NCI-H1105 (cell line): ENCODE measurements at places on chromosomes 4 and X.

DNA sequence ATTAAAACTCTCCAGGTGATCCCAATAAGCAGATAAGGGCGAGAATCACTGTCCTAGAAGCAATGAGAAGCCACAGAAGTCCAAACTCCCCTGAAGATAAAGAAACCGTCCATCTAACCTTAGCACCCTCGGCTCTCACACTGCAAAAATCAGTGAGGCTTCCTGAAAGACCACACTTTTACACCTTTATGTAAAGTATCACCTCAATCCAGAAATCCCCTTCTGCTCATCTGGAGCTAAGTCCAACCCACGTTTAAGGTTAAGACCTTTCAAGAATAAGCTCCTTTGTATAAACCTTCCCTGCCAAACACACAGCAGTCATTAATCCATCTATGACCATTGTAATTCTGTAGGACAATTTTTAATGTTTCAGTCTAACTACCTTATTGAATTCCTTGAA is 41.7 kb downstream of the LIN54 start:
- no peak for DNase-seq

DNA sequence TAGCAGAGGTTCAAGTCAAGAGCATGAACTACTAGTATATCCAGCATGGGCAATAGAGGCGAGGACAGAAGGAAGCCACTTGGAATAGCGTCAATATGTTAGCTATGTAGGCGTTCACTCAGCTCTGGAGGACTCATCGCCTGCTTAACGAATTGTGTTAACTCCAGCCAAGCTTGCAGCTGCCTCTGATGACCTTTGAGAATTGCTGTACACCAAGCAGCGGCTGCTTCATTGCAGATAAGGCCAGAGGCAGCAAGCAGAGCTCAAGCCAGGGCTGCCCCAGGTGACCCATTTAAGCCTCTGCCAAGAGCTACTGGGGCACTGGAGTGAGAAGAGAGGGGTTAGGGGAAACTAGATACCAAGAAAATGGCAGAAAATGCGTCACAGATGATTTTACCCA is 160.2 kb upstream of the IGFBP7 start:
- DNase-seq = no peak

DNA sequence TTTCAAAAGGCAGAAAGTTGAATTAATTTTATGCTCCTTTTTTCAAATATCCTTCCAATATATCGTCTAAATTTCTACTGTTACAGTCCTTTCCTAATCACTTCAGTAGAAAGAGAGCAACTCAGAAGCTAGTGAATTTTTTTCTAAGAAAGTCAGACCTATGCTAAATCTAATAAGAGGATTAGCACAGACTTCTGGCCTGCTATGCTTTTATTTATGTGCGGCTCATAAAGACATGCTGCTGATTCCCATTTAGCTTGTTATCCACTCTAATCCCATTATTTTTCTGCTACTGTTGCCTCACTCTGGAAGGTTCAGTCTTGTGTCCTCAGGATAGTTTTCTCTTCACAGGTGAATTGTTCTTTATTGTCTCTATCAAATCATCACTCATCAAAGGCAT is 473.5 kb upstream of the FAM241A start:
- DNase-seq = no peak

- no peak for DNase-seq
These were observed 2387.6 kb downstream of the PCDH7 start for GRCh38 chr4:33107814-33108213.

DNA sequence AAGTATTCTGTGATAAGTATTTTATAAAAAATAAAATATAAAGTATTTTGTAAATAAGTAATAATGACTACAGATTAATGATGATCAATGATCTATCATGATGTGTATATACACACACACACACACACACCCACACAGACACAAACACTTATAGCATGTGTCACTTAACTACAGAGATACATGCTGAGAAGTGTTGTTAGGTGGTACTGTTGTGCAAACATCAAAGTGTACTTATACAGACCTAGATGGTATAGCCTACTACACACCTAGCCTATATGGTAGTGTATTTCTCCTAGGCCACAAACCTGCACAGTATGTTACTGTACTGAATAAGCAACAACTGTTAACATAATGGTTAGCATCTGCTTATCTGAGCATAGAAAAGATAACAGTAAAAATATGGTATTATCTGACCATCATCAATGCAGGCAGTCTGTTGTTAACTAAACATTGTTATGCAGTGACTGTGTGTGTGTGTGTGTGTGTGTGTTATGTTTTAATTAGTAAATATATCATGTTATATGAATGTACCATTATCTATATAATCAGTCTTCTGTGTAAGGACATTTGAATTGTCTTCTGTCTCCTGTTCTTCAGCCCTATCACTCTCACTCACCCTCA is 138.2 kb downstream of the CAMK2D start:
- no peak for DNase-seq

DNA sequence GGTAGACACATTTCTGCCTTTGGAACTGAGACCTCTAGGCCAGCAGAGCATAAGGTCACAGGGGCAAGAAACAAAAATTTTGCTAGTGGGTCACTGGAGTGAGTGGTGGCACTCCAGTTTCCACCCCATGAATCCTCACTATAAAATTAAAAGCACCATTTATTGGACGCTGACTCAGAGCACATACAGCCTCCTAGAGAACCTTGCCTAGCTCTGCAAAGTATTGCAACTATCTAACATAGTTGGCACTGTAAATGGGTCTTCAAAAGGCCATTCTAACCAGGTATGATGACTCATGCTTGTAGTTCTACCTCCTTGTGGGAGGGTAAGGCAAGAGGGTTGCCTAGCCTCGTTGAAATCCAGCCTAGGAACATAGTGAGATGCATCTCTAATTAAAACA is 25.1 kb downstream of the RRAGB start:
- DNase-seq = no peak

DNA sequence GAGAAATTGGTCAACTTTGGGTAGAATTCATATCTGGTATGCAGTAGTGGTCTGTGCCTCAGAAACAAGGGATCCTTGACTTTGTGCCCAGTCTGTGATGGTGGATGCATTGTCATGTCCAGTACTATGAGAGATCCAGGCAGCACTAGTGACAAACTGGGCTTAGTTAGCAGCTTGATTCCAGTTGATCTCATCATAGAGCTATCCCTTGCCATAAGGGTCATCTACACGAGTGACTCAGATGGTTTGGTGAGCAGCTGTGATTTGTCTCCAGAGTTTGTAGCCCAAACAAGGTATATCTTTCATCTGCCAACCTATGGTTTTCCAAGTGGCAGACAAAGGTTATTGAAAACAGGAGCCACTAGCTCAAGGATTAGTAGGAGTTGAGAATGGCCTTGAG is 298.8 kb downstream of the GBA3 start:
- DNase-seq = no peak

GRCh38 chrX:130623518-130623917 is 221.7 kb downstream of the RBMX2 start:
- no peak for DNase-seq

- no peak for DNase-seq
These were observed 714.5 kb downstream of the CCSER1 start for GRCh38 chr4:90841676-90842075.
